Subcutaneous preadipocyte (primary cell): ENCODE measurements at places on chromosomes 6 and 20. TPM values are rescaled to one million over a fixed set of nuclear protein-coding genes. Genes with fewer than 3 reads are reported as not detected.

Gene SLC25A27
- total RNA-seq = 5.9 and 6.6 TPM in 2 replicates

Gene MCHR2
- not detected in 2 replicates for total RNA-seq

Gene HMGCLL1
- under 0.01 and 0.37 TPM in 2 replicates for total RNA-seq

Gene XKR7
- total RNA-seq = not detected in 2 replicates
